Astrocyte of the cerebellum (primary cell): ENCODE measurements at places on chromosomes 7 and 10.

DNA sequence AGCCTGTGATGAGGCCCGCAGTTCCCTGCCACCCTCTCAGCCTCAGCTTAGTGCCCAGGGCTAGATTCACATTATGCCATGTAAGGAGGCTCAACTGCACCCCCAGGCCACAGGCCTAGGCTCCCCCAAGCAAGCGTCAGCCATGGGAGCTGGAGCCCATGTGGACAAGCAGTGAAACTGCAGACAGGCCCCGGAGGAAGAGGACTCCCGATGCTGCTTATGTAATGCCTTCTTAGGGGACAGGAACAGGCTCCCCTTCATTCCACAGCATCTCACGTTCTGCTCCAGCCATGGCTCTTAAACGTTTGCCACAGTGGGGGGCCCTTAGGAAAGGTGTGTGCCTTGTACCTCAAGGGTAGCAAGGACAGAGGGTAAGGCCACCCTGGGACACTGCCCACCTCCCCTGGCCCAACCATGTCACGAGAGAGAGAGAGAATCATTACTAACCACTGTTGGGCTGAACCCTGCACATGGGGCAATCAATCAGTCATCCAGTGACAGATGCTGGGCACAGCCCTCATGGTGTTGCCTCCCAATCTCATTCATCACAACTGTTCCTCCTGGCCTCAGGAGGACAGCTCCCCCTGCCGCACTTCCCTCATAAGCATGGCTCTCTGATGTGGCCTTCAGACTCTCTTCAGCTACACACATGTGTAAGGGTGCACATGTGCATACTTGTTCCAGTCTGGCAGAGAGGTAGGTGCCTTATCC, 263.0 kb downstream of the GRID1 start:
- DNase-seq = no peak

- DNase-seq = no peak
Measured at GRCh38 chr7:111301891-111302290, 211.0 kb downstream of the LRRN3 start.

DNA sequence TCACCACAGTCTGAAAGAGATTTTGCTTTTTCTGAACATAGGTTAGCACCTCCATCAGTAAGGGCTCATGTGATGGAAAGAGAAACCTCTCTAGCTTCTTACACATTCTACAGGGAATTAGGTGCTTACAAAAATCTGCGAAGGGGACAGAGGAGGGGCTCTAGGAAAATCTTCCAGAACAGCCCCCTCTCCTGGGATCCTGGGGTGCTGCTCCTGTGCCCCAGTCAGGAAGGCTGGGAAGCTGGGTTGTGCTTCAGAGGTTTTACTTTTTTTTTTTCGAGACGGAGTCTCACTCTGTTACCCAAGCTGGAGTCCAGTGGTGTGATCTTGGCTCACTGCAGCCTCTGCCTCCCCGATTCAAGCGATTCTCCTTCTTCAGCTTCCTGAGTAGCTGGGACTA, 7.5 kb upstream of the FAM171A1 start:
- no peak for DNase-seq

DNA sequence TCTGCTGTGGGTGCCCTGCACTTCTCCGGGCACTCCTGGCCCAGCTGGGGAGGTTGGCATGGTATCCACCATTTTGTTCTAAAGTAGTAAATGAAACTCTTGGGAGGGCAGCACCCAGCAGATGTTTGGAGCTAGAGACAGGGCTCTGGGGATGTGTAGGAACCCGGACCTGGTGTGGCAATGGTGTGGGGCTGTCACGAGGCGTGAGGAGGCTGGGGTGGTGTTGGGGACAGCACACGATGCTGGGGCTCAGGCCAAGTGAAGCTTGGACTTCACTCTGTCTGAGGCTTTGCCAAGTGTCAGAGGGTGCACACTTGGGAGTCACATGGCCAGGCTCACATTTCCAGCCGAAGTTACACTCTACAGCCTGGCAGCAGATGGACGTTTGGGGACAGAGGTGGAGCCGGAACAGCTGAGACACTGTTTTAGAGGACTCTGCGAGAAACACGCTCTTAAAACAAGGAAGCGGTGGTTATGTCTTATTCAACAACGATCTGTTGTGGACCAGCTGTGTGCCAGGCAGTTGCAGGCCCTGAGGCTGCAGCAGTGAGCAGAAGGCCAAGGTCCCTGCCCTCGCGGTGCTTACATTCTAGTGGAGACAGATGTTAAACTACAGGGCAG, 118.2 kb downstream of the CUX1 start:
- DNase-seq = no peak

GRCh38 chr7:16954321-16954720, 72.5 kb upstream of the AGR3 start:
- no peak for DNase-seq
